ENCODE measurements at places on chromosomes 3 and 15.

DNA sequence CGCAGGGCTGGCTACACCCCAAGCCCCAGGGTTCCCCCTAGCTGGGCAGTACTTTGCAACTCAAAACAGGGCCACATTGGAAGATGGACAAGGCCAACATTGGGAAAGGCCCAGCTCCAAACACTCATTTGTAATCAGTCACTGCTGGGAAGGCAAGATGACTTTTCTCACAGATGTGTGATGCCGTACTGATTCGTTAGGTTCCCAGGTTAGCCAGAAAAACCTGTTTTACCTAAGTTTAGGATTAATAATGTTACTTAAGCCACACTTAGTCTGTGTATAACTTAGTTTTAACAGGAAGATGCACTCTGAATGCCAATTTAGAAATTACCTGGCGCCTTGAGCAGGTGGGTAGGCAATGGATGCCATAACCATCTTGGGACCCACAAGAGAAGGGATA is 71.0 kb downstream of the ITGB5 start:
- DNase-seq, result no peak

DNA sequence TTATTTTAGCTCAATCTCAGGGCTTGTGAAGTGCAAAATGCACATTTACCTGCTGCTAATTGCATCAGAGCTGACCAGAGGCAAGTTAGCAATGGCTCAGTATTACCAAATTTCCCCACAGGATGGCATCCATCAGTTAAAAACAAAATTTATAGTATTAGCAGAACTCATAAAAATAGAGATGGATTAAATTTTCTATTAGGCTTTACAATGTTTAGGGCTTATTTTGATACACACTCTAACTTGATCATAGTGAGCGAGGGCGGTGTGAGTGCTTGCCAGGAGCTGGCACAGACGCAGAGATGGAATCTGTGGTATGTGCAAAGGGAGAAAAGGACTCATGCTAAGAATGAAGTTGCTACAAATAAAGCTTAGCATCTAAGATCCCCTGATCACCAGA is 241.0 kb downstream of the NSUN3 start:
- DNase-seq, result no peak

DNA sequence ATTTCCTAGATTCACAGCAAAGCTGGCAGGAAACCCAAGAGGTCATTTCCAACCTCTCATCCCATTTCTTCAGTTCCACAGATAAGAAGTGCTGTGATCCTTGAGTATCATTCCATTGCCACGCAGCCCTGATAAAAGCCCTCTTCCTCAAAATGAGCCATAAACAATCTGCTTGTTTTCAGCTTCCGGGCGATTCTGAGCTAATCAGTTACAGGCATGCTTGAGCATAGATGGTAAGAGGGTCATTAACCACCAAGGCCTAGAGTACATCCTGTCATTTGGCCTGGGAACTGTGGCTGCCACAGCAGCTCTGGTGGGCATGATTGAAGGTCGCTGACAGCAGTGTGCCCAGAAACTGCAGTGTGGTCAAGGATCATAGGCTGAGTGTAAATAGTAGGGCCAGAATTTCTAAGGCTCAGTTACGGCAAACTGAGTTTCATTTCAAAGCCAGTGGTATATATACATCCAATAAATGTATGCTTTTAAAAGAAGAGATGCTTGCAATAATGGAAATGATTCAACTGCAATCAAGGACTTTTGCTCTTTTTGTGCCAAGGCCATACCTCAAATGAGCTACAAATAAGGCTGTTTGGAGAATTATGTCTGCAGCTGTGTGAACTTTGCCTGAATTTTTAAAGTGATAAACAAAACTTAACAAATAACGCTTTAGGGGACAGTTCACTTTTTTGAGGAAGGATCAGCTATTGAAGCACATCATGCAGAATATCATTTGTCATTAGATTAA is 47.3 kb downstream of the P3H2 start:
- DNase-seq, result no peak

GRCh38 chr3:169228522-169228921 is 435.0 kb downstream of the MECOM start:
- DNase-seq, result no peak

- no peak for DNase-seq
Observed at GRCh38 chr3:53704363-53704725, 141.9 kb downstream of the CHDH start.

DNA sequence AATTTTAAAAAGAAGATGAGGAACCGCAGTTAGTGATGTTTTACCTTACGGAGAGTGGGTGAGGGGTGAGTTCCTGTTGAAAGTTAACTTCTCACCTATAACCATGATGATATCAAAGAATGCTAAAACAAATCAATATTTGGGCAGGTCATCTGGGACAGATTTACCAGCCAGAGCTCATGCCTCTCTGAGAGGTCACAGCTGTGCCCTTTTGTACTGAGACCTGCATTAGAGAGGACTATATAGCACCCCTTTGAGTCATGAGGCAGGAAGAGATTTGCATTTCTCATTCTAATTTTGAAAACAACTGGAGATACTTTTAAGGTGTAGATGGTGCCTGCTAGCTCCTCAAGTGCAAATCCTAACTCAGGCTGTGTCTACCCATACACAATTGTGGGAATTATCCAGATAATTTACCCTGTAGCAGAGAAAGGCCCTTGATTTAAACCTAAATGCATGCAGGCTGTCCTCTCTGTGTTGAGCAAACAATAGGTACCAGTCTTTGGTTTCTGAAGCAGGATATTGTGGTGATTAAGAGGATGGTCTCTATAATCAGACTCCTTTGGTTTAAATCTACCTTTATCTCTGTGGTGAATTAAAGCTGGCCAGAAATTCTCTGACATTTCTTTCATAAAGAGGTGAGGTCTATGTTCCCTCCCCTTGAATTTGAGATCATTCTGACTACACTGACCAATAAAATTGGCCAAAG is 5.8 kb upstream of the TM4SF4 start:
- no peak for DNase-seq

- DNase-seq, result no peak
Observed at GRCh38 chr3:27074914-27075313, 294.3 kb downstream of the NEK10 start.

DNA sequence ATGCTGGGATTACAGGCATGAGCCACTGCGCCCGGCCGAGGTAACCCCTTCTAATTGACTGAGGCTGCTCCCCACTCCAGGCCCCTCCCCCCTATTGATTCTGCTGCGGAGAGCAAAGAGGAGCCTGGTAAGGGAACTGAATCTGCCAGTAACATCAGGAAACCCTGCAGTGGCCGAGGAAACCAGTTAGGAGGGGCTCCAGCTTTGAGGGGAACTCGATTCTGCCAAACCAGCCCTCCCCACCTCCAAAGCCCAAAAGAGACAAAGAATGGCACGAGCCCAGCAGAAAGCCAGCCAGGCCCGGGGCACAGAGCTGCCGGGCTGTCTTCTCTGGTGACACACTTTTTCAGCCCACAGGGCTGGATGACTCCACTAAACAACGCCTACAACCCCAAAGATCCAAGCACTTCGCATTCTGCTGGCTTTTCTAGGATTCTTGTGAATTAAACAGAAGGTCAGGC is 15.0 kb upstream of the ACAD9 start:
- no peak for DNase-seq

DNA sequence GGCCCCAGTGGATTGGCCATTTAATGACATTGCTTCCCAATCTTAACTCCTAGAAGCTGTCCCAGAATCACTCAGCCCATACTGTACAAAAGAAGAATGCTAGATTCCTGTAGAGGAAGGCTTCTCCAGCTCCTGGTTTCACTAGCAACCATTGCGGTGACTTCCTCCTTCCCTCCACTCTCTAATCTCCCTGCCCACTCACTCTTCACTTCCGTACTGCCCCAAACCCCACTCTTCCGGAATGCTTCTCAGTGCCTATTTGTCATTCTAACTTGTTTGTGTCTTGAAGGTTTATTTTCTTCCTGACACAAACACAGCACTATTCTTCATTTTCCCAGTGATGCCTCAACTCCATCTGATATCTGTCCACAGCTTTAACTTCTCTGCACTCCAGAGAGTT is 97.1 kb upstream of the SPATA16 start:
- no peak for DNase-seq

GRCh38 chr3:39707314-39707909 is 102.0 kb upstream of the MYRIP start:
- DNase-seq, result peak; percentile 16

GRCh38 chr3:123419850-123420297 is 29.0 kb downstream of the ADCY5 start:
- DNase-seq, result no peak

DNA sequence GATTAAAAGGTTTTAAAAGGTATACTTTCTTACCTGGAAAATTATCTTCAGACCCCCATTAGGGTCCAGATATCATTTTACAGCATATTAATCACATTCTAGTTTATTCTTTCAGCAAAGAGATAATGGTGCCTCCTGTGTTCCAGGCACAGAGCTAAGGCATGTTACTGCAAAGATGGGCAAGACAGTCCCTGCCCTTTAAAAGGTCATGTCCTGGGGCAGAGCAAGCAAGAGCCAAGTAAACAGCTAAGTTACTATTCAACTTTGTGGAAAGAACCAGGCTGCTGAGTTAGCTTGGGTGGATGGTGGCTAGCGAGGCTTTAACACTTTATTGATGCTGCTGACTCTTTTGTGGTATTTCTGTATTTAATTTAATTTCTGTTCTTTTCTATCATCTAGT is 75.0 kb downstream of the LRRC28 start:
- no peak for DNase-seq

GRCh38 chr3:23256741-23257435 is 53.8 kb downstream of the UBE2E2 start:
- no peak for DNase-seq

DNA sequence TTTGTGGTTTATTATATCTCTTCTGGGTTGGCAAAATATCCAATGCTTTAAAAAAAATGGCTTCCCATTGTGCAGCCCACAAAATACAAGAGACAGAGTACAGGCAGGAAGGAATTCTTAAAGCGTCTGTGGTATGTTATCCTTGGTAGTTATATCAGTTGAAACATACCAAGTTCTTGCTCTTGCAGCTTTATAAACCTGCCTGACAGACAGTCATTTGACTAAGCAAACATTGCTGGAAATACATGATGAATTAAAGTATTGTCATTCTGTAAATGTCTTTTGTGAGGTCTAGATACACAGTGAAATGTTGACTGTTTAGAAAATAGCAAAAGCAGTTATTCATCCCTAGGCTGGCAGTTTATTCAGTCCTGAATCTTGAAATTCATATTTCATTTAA is 44.8 kb upstream of the MAP3K13 start:
- no peak for DNase-seq

- no peak for DNase-seq
Observed at GRCh38 chr3:33250712-33251111, 26.5 kb upstream of the FBXL2 start.

DNA sequence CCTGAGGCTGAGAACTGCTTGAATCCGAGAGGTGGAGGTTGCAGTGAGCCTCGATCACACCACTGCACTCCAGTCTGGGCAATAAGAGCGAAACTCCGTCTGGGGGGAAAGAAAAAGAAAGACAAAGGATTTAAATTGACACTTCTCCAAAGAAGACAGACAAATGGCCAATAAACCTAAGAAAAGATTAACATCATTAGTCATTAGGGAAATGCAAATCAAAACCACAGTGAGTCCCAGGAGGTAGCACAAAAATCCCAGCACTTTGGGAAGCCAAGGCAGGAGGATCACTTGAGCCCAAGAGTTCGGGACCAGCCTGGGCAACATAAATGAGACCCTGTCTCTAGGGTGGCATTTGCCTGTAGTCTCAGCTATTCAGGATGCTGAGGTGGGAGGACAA is 12.6 kb downstream of the CLPX start:
- DNase-seq, result no peak

DNA sequence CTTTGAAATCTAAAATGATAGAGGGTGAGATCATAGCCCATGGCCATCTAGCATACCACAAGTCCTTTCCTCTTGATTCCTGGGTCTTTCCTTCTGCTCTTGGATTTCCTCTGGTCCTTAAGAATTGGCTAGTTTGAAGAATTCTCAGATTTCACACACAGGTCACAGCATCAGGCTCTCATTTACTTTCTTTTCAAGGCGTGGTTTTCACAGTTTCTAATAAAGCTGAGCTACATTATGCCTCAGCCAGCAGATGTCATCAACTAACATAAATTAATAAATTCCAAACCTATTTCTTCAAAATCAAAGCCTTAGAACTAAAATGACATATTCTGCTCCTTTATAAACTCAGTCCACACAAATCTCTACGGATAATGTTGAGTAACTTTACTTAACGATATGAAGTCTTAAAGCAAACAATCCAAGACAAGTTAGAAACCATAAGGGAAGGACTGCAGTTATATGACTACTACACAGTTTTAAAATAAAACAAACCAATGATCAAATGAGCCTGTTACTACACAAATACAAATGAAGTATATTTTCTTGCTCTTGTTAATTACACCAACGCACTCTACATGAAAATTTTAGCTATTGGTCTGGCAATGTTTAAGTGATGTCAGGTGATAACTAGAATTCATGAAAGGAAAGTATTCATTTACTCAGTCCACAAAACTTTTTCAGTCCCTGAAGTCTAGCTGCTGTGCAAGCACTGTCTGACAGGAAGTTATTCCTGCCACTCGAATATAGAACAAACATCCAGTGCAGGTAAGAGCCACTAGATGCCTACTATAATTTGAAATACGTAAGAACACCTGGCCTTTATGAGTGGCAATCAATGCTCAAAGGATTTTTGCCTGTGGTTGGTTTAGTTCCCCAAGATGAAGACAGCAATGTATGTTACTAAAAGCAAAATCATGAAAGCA is 9.2 kb downstream of the CCDC14 start:
- DNase-seq, result no peak

GRCh38 chr3:102235679-102236078 is 199.1 kb upstream of the ZPLD1 start:
- DNase-seq, result no peak

- DNase-seq, result no peak
Observed at GRCh38 chr3:141790171-141790570, 27.0 kb downstream of the GRK7 start.

DNA sequence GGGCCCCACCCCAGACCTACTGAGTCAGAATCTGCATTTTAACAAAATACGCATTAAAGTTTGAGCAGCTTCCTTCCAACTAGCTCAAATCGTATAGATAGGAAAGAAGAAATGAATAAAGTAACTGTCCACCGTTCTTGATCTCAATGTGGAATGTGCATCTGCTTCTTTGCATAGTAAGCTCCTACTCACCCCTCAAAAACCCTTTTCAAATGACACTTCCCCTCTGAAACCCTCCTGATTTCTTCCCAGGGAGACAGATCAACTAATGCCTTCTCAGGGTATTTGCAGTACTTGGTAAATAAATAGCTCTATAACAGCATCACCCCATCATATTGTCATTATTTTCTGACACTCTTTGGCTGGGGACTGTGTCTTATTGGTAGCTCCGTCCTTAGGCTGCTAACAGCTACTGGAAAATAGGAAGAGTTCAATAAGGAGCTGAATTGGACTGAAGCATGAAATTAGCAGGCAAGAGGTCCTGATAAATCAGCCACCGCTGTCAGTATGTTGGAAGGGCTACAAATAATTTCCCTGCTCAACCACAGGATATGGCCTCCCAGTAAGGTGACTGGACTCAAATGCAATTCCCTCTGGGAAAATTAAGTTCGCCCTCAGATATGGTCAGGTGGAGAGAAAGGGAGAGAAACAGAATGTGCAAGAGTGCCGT is 10.2 kb downstream of the OXTR start:
- DNase-seq, result no peak

- DNase-seq, result no peak
Observed at GRCh38 chr15:27623149-27623548, 476.0 kb downstream of the OCA2 start.

- DNase-seq, result no peak
Observed at GRCh38 chr15:94252906-94253491, 21.6 kb downstream of the MCTP2 start.
